ENCODE measurements at places on chromosomes 7 and 10. TPM values are rescaled to one million over a fixed set of nuclear protein-coding genes. Genes with fewer than 3 reads are reported as not detected.

- no peak for DNase-seq
Observed at GRCh38 chr10:97580421-97581367, 3.5 kb upstream of the HOGA1 start.

DNA sequence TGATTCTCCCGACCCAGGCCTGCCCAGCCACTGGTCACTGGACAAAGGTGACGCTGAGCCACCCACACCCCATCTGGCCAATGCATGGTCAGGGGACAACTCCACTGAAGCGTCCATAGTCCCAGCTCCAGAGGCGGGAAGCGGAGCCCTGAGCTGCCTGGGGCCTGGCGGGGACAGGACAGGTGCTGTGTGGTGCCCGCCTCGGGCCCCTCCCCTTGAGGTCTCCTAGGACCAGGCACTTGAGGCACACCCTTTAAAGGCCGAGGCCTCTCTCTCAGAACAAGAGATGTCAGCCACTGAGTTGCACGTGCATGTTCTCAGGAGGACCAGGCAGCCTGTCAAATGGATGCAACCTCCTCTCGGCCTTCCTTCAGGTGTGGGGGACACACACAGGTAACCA lies 52.5 kb upstream of the PPP2R2D start:
- DNase-seq, result no peak

GRCh38 chr7:118078015-118078414 lies 105.9 kb upstream of the LSM8 start:
- DNase-seq, result no peak

Gene MSMB
- not detected for total RNA-seq

Gene C10orf62
- not detected for total RNA-seq

Gene SKIDA1
- 0.46 TPM for total RNA-seq

All from pulmonary artery endothelial cell (primary cell).